ENCODE measurements at places on chromosomes 1 and 21.

GRCh38 chr1:209062081-209062620 lies 521.4 kb upstream of the CAMK1G start:
- no peak for DNase-seq

DNA sequence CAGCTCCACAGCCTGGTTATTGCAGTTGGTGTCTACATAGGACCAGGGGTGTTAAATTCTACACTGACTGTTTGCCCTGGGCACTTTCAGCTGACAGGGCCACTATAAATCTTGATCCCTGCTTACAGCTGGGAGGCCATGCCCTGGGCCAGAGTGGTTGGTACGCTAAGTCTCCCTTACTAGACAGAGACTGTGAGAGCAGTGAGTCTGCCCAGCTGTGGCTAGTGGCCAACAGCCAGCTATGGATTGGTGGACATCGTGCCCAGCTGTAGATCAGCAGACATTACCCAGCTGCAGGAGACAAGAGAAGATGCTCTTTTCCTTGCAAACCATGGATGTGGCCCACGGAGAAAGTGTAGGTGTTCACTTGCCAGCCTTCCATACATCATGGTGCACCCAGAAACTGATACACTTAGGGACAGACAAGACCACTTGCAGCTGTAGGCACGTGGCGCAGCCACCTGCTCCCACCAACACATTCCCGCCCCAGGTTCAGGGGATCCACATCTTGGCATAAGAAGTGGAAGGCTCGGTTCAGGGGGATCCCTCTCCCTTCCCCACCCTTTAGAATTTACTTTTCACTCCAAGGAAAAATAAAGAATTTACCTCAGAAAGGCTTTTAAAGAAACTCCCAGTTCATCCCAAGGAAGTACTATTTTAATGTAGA lies 16.4 kb upstream of the PAX7 start:
- no peak for DNase-seq

GRCh38 chr1:159849626-159850366 lies 12.7 kb downstream of the VSIG8 start:
- no peak for DNase-seq

DNA sequence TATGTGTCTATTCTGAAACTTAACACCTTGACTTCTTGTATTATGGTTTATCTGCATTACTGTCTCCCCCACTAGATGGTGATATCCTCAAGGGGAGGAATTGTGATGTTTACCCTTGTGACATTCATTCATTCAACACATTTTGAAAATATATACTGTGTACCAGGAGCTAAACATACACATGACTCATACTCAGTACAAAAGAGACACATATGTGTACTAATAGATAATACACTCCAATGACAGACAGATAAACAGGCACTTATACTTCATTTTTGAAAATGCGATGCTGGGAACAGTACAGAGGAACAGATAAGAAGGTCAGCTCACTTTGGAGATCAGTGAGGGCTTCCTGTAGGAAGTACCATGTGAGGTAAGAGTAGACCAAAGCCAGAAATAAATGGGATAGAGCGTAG lies 8.9 kb upstream of the RAB3GAP2 start:
- DNase-seq = no peak

- DNase-seq = no peak
These were observed 48.2 kb downstream of the RASSF5 start for GRCh38 chr1:206555473-206555935.

DNA sequence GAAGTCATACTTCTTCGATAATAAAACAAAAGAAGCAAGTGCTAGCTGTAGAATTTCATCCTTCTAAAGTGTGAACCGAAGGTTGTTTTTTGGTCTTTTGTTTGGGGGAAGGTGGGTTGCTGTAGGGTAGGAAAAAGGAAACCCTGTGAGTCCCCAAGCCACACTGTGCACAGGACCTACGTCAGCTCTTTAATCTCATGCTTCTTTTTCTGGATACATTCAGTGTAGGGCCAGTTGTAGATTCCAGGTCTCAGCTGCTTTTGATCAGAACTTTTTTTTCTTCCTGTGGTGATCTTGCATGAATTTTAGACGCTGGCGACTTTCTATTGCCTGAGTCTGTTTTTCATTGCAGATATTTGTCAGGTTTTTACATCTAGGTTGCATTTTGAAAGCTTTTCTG lies 40.2 kb downstream of the BCL9 start:
- no peak for DNase-seq

DNA sequence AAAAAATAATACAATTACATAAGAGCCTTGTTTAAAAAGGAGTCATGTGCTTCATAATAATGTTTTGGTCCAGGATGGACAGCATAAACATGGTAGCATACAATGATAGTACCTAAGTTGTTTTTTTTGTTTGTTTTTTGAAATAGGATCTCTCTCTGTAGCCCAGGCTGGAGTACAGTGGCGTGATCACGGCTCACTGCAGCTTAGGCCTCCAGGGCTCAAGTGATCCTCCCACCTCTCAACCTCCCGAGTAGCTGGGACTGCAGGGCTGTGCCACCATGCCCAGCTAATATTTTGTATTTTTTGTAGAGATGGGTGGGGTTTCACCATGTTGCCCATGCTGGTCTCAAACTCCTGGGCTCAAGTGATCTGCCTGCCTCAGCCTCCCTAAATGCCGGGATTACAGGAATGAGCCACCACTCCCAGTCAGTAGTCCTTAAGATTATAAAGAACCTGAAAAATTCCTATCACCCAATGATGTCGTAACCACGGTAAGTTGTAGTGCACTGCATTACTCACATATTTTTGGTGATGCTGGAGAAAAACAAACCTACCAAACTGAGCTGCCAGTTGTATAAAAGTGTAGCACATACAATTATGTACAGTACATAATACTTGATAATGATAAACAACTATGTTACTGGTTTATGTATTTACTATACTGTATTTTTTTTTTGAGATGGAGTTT lies 22.4 kb upstream of the RCOR3 start:
- DNase-seq = no peak

DNA sequence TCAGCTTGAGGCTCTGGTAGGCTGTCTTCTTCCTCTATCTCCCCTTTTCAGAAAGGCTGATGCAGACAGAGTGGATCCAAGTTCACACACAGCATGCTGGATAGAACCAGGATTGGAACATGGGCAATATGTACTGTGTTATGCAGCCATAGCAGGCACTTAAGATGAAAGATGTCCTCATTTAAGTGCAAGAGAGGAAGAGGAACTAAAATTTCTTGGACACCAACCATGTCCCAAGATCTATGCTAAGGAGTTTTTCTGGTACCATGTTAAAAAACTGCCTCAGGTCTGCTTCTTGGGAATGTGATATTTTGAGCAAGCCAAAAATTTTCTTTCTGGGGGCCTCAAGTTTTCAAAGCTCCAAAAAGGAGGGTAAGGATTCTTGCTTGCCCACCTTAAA lies 1.2 kb downstream of the SDHB start:
- DNase-seq = no peak

DNA sequence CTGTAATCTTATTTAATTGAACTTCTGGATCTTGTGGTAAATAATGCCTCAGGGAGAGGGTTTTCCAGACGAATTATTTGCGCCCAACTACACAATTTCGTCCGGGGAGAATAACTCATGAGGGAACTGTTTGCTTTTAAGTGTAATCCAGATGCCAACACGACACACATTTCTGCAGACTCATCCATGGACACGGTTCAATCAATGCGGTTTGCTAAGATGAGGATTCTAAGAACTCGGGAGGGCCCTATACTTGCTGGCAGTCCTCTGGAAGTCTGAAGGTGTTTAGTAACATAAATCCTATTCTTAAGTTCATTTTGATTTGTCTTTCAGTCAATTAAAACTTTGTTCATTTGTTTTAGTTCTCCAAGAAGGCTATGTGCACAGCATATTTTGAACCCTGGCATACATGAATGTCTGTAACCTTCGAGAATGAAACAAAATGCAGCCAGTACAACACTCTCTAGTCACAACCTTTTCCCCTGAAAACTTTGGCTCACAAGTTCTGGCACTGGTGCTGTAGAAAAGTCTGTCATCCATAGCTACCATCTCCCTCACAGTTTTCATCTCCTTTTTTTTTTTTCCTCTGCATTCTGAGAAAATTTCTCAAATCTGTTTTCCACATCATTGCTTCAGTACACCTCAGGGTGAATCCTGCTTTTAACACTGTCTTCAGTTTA lies 38.8 kb downstream of the DIPK1A start:
- DNase-seq = no peak

- DNase-seq = no peak
These were observed 537.0 kb downstream of the NEGR1 start for GRCh38 chr1:71745326-71745725.

- DNase-seq = no peak
These were observed 414.2 kb downstream of the KCNT2 start for GRCh38 chr1:196193896-196194559.

DNA sequence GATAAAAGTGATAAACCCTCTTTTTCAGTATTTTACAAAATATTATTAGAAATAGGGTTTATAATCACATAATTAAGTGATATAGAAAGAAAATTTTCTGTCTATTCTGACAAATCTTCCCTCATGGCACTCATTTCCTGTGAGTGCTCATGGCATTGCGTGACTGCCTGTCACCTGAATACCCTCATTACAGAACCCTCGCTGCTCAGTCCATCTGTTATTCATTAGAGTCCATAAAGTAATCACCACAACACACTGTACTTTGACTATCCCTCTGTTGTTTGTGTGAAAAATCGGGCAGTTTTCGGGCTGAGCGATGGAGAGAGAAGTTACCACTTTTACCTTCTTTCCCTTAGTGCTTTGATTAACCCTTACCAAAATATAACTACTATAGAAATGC lies 100.4 kb upstream of the BRINP3 start:
- DNase-seq = no peak

Measured in activated CD8-positive, alpha-beta memory T cell treated with anti-CD3 and anti-CD28 coated beads for 1 hour (primary cell).